ENCODE measurements at places on chromosomes 7 and 10.

GRCh38 chr7:125033506-125033905 is 103.9 kb upstream of the POT1 start:
- DNase-seq, result no peak

DNA sequence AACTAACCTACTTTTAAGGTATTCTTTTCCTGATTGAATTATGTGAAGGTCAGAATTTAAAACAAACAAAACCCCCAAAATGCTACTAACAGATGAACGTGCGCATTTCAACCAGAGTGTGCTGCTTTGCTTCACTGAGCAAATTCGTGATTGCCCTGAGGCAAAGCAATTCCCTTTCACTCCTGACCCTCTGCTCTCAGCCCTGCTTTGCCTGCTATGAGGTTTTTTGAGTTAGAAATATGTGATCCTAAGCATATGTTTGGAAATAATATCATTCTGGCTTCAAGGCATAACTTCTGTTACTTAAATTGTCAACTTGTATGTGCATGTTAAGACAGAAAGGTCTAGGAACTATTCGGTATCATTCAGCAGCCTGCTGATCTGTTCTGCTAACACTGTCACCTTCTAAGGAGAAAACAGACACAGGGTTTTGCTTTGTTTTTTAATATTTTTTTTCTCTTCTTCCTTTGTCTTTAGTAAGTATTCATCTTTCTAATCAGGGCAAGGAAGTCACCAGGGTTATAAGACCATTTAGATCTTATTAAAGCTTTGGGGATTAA is 124.2 kb downstream of the GNAT3 start:
- DNase-seq, result no peak

- no peak for DNase-seq
Observed at GRCh38 chr10:112791447-112791846, 158.6 kb upstream of the TCF7L2 start.

DNA sequence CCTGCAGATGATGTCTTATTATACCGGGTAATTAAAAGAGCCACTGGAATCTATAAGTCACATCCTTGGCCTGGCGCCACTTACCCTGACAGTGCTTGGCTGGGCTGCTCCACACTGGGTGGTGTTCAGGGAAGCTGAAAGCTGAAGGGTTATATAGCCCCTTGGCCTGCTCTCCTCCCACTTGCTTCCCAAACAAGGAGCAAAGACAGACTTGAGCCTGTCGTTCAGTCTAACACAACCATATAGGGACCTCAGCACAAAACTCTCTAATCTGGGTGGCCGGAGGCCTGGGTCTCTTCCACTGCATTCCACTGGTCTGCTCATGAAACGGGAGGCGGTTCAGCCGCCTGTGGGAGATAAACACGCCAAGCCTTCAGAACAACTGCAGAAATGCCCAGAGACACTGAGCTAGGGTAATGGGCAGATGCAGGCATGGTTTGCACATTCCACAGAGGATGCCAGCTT is at the start of gene ACTA2:
Gene ACTA2 (minus strand): TSS at position 127 of the 465 bp plus-strand sequence. CDS start 3,843 bp downstream, outside the sequence.
- DNase-seq, result no peak

GRCh38 chr10:76466836-76467503 is 1035.5 kb downstream of the LRMDA start:
- DNase-seq, result no peak

GRCh38 chr10:61708846-61709245 is 46.1 kb downstream of the CABCOCO1 start:
- no peak for DNase-seq

- no peak for DNase-seq
Observed at GRCh38 chr10:69062901-69063300, 25.0 kb upstream of the SRGN start.

DNA sequence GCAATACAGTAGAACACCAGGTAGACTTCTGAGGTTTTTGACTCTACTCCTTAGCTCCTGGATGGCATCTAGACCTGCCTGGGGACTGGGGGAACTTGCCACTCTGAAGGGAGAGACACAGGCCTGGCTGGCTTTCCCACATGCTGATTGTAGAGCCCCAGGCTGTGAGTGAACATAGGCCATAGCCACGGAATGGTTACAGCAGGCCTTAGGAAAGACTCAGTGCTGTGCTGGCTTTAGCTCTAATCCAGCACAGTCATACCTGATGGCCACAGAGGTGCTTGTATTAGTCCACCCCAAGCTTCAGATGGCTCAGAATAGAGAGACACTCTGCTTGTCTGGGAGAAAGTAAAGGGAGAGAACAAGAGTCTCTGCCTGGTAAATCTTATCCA is 35.0 kb upstream of the ARHGAP12 start:
- no peak for DNase-seq

DNA sequence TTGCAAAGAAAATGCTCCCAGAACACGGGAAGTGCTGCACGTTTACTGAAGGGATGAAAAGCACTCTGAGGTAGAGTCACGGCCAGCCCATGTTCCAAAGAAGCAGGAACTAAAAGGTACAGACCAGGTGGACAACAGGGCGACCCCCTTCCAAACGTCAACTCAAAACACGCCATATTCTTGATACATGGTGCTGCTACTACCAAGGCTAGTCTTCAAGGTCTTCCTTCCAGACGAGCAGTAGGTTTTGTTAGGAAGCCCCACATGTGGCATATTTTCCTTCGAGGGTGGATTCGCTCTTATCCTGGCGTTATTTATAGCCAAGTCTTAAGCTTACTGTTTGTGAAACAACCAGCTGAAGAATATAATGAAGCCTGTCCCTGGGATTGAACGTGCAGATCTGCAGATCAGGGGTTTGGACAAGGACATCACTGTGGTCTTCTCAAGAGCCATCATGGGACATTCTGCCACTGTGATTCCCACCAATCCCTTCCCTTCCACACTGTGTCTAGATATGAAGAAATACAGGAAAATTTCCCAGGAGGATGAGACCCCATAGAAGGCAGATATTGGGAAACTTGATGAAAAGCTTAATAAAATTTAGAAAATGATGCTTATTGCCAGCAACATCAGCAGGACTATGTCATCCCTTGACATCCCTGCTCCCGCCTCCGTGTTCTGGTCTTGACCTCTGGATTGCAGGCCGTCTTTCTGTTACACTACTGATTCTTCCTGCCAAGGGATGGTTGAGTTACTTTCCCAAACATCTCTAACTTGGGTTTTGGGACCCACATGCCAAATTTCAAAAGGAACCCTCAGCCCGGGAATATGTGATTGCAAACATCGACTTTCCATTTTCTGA is 734.4 kb downstream of the PARD3 start:
- no peak for DNase-seq

Measured in GM13976 (cell line).